ENCODE measurements at places on chromosomes 7 and 10. TPM values are rescaled to one million over a fixed set of nuclear protein-coding genes. Genes with fewer than 3 reads are reported as not detected.

Gene SGCE
- total RNA-seq, result 21.7 TPM

Gene GBX1
- not detected for total RNA-seq

Gene ARID5B
- total RNA-seq, result 11.3 TPM

Gene FOXI2
- not detected for total RNA-seq

Gene DMTF1
- total RNA-seq, result 20.2 TPM

Gene SPDYE8
- total RNA-seq, result not detected

Gene LANCL2
- 13.2 TPM for total RNA-seq

Gene TRIM73
- not detected for total RNA-seq

Gene PDE1C
- not detected for total RNA-seq

Gene COL28A1
- total RNA-seq, result under 0.01 TPM

Gene DPY19L1
- 15.4 TPM for total RNA-seq

Gene TEX36
- not detected for total RNA-seq

Gene TAS2R3
- total RNA-seq, result 0.35 TPM
